ENCODE measurements at places on chromosomes 3 and 15. TPM values are rescaled to one million over a fixed set of nuclear protein-coding genes. Genes with fewer than 3 reads are reported as not detected.

- no peak for DNase-seq
These were observed 18.7 kb downstream of the NR2F2 start for GRCh38 chr15:96349034-96349856.

GRCh38 chr3:195286115-195286872, 15.3 kb upstream of the XXYLT1 start:
- DNase-seq = no peak

DNA sequence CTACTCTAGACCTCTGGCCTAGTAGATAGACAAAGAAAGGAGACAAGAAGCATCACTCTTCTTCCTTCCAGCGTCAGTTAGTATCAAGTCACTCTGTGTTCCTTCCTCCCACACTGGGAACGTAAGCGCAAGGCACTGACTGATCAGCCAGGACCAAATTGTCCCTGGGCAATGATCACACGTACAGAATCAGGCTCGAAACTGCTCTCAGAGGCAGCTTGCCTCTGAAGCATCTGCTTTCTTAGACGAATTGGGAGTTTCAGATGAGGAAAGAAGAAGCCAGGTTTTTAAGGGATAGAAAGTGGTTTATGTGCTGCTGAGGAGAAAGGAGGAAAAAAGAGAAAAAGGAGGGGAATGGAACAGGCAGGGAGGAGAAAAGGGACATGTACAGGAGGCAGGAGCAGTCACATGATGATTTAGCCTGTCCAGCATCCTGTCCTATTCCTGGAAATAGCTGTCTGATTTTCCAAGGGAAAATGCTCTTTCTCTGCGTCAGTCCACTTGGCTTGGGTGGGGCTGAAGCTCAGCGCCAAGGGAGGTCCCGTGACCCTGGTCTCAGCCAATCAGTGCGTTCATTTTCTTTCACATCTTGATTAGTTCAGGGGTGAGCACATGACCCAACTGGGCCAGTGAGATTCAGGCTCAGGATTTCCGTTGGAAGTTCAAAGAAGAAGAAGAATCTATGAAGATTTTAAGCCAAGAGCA, 102.0 kb upstream of the PRICKLE2 start:
- no peak for DNase-seq

DNA sequence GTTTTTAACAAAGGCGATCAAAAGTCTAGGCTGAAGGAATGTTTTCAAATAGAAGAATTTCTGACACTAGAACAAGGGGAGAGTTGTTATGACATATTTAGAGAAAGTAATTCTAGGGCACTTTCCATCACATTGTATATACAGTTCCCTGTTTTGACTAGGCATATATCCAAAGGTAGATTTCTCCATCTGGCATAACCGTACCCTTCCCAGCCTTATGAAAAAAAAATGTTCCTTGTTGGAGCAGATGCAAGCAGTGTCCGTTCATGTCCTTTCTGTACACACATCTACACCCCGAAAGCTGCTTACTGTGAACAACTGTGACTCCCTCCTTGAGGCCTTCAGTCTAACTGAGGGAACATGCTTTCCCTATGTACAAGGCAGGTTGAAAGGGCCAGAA, 271.7 kb upstream of the GBE1 start:
- no peak for DNase-seq

Gene ZNF80
- total RNA-seq = not detected

Gene ARL6IP5
- total RNA-seq = 101 TPM

Gene GLCE
- 71.0 TPM for total RNA-seq

Gene OIP5
- 4.5 TPM for total RNA-seq

Gene CHRNA5
- 0.99 TPM for total RNA-seq

Gene TSC22D2
- 16.8 TPM for total RNA-seq

Gene DOCK3
- 11.0 TPM for total RNA-seq

All from spinal cord (tissue), 10 donors.